CD4-positive, alpha-beta T cell treated with Interferon gamma for 1 hour (primary cell): ENCODE measurements at places on chromosomes 7 and 10.

GRCh38 chr7:149770728-149771636 is 2.4 kb downstream of the ZNF467 start:
- DNase-seq = no peak

DNA sequence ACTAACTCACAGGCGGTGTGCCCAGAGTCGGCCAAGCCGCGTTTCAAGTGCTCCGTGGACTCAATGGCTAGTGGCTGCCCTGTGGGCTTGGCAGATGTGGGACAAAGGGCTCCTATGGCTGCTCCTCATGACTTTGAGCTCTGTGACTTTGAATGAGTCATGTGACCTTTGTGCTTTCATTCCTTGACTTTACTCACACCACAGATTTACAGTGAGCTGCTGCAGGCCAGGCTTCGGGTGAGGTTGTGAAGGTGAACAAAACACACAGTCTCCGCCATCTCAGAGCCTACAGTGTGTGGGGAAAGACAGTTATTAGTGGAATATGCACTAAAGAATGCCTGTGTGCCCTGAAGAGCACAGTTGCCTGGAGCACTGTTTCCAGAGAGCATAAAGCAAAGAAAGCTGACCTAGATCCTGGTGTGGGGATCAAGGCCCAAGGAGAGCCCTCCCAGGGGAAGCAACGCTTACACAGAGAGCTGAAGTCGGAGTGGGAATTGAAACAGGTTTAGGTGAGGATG is 29.7 kb upstream of the PLEKHA1 start:
- DNase-seq = no peak

GRCh38 chr10:123948030-123948823 is 56.6 kb upstream of the CPXM2 start:
- no peak for DNase-seq

GRCh38 chr7:132996581-132997242 is 85.2 kb downstream of the CHCHD3 start:
- DNase-seq = no peak

- no peak for DNase-seq
Measured at GRCh38 chr10:4186849-4187540, 402.0 kb upstream of the KLF6 start.

DNA sequence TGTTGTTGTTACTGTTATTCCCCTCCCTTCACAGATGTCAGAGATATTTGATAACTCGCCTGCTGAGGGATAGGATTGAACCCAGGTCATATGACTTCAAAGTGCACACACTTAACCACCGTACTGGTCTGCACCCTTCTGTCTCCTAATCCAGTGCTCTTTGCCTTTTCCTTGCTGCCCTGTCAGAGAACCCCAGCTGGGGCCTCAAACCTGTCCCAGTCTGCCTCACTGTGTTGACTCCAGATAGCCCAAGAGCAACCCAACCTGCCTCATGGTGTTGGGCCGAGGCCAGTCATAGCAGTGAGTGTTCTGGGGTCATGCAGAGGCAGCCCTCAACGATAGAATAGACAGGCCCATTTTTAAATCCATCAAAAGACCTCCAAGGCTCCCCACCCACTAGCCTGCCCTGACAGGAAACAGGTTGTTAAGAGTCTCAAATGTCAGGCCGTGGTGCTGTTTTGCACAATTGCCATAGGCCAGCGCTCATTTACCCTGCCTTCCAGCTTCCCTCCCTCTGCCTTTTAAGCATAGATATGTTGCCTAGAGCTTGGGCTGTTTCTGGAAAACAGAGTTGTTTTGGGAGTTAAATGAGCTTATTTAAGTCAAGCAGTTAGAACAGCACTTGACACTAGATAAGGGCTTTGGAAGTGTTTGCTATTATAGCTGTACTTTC is 37.0 kb upstream of the PDCD4 start:
- peak; percentile 32 for DNase-seq

DNA sequence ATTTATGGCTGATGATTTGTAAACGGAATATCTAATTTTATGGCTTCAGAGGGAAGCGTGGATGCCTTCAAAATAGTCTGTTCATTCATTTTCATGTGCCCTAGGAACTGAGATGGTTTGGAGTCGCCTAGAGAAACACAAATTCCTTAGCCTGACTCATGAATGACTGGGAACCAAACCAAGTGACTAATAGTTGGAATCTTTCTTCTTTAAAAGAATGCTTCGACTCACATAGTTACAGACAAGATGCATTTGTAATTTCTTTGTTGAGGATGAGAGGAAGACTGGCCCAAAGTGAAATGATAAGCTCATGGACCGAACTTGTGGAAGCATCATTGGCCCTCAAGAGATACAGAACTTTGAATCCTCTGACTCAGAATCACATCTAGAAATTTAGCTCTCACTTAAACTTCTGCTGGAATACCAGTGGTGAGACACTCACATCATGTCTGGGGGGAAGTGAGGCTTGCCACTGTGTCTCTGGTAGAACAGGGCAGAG is 1107.2 kb downstream of the NRG3 start:
- no peak for DNase-seq

DNA sequence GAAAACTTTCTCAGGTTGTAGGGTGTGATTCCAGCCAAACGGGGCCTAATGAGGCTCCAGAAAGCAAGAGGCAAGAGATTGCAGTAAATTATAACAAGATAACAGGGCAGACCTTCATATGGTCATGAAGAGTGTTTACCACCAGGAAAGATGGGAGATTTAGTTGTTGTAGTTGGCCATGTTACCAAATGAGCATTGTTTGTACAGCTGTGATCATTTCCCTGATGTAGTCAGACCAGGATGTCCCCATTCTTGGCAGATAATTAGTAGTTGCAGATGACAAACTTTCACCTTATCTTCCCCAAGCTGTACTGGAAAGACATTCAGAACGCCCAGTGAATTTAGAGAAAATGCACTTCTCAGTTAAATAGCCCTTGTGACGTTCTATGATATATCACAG is 630.8 kb downstream of the ANKRD7 start:
- no peak for DNase-seq

DNA sequence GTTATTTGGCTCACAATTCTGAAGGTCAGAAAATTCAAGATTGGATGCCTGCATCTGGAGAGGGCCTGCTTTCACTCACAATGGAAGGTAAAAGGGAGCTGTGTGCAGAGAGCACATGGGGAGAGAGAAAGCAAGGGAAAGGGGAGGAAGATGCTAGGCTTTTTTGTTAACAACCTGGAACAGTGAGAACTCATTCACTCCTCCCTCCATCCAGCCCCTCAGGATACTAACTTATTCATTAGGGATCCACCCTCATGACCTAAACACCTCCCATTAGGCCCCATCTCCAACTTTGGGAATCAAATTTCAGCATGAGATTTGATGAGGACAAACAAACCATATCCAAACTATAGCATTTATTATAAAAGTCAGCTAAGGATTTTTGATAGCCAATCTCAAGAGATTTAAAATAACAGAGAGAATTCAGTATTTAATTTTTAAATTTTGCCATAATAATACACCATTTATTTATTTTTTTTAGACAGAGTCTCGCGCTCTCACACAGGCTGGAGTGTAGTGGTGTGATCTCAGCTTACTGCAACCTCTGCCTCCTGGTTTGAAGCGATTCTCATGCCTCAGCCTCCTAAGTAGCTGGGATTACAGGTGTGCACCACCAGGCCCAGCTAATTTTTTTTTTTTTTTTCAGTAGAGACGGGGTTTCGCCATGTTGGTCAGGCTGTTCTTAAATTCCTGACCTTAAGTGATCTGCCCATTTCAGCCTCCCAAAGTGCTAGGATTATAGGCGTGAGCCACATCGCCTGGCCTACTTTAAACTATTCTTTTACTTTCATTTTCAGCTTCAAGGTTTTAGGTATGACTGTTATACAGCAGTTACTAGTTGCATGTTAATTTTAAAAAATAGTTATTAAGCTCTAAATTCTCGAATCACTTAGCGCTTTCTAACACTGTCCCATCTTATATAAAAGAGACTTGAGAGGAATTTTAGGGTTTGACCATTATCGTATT is 20.3 kb upstream of the ETV1 start:
- DNase-seq = no peak

DNA sequence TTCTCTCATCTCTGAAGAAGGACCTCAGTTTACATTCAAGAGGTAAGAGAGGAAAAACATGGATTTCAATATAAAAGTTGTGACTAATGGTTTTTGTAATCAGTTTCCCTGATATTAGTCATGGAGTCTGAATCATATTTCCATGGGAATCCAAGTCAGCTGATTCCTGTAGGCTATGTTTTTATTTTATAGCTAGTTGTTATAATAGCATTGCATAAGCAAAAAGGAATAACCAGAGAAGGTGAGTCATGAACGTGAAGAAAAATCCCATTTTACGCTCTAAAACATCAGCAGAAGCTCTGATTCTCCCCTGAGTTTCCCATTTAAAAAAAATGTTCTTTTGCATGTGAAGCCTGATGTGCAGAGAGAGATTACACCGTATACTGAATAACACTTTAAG is 299.3 kb downstream of the SFMBT2 start:
- no peak for DNase-seq

GRCh38 chr7:101248276-101248675 is 3.4 kb upstream of the FIS1 start:
- DNase-seq = no peak

GRCh38 chr7:92904244-92905131 is 68.1 kb upstream of the CDK6 start:
- peak; percentile 58 for DNase-seq

GRCh38 chr7:144769352-144769751 is 66.5 kb downstream of the TPK1 start:
- DNase-seq = no peak

- DNase-seq = no peak
Measured at GRCh38 chr7:11376529-11376928, 402.9 kb downstream of the PHF14 start.

DNA sequence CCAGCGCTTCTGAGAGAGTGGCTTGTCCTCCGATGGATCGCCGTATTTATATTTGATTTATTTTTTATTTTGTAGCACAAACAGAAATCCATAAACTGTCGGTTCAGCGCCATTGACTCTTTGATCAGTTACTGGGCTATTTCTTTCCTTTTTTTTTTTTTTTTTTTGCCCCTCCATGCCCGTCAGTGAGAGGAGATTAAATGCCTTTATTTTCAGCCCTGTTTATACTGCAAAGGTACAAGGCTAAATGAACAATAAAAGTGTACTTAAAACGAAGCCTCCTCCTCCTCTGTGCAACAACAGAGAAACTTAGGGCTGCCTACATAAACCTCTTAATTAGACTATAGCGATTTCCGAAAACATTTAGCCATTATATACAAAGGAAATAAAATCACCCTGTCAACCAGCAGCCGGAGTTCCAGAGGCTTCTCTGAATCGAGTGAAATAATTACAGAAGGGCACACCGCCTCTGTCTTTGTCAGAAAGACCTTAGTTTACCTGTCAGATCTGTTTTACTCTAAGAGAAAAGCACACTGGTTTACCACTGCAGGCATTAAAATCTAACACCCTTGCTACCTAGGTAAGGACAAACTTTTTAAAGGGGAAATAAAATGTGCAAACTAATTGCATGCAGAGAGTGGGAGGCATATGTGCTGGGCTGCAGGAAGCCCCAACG is 3.5 kb downstream of the EBF3 start:
- no peak for DNase-seq

GRCh38 chr7:57308631-57309408 is 141.2 kb upstream of the ZNF716 start:
- DNase-seq = no peak

- peak; percentile 18 for DNase-seq
Measured at GRCh38 chr7:6623589-6624245, 8.3 kb downstream of the ZNF853 start.

GRCh38 chr10:71845410-71846405 is 5.3 kb downstream of the PSAP start:
- DNase-seq = no peak

- DNase-seq = no peak
Measured at GRCh38 chr10:64576497-64576896, 1055.3 kb downstream of the REEP3 start.

DNA sequence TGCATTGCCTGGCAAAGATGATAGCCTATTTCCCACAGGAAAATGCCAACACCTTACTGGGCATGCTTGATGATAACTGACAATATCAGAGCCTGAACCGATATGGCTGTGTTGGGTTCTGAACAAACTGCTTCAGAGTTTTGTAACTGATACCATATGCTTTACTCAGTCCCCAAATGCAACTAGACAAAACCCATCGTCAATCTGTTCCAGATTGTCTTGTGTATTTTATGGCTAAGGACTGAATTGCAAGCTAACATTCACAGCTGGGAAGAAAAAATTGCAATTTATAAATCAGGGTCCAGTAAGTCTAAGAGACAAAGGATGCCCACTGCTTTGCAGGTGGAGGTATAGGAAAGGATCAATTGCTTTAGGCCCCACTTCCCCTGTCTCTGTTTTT is 116.8 kb upstream of the WNT16 start:
- no peak for DNase-seq

DNA sequence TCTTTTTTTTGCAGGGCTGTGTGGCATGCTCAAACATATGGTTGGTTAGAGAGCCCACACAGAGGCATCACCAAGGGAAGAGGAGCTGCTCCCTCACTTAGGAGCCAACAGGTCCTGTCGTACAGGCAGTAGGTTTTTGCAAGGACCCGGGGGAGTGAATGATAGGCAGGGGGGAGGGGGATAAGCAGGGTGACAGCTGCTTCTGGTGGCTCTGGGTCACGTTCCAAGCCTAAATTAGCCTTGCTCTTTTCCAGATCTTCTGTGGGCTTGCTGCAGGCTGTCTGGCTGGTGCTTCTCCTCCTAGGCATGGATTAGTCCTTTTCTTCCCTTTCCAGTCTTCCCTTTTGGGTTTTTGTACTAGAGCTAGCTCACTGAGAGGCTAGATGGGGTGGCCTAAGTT is 117.7 kb upstream of the PODXL start:
- no peak for DNase-seq

DNA sequence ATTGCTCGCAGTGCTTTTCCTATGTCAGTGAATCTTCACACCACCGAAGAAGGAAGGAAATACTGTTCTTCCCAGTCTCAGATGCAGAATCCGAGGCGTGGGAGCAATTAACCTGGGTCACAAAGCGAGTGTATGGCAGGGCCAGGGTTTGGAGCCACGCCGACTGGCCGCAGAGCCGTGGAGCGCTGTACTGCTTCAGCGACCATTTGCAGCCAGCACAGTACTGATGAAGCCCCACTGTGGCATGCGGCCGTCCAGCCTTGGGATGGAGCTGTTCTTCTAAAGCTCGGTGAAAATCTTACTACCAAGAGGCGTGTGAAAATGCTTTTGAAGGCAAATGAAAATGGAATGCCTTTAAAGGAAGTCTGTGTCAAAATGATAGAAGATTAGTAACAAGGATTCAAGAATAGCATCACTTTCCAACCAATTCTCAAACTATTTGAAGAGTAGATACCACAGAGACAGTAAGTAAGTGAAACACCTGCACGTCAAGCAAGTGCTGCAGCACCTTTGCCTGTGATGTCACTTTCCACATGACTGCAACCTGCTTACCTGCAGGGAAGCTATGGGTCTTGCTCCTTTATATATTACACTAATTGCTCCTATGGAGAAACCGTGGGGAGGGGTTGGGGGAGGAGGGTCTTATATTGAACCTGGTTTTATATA is 4.9 kb downstream of the PPP2R2D start:
- no peak for DNase-seq

DNA sequence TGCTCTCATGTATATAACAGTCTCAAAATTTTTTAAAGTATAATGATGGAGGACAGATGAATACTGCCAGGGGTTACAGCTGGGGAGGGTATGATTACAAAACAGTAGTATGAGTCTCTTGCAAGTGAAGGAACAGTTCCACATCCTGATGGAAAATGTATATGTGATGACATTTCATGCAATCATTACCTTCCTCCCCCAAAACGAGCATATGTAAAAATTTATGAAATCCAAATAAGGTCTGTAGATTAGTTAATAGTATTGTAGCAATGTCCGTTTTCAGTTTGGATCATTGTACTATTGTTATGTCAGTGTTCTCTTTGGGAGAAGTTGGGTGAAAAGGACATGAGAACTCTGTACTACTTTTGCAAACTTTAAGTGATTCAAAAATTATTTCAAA is 38.0 kb downstream of the DRGX start:
- DNase-seq = no peak
